Muscle of leg (tissue), 16 donors: ENCODE measurements at places on chromosomes 7 and 10.

GRCh38 chr7:80106498-80107113, 28.0 kb upstream of the GNAI1 start:
- peak; percentile 14 for DNase-seq
- no peak overlapping the region for H3K4me3 ChIP-seq
- H3K27me3 ChIP-seq: no peaks in the 10 kb centered on the region

DNA sequence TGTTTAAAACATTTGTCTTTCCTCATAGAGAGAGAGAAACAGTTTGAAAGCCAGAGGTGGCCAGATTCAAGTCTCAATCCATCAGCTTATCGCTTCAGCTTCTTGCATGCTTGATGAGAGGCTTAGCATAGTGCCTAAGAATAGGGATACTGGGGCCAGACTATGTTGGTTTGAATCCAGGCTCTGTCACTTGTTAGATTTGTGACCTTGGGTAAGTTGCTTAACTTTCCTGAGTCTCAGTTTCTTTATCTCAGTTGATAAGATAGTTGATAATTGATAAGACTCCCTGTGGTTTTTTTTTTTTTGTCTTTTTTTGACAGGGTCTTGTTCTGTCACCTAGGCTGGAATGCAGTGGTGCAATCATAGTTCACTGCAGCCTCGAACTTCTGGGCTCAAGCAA, 12.1 kb upstream of the CDK6 start:
- DNase-seq: no peak
- H3K36me3 ChIP-seq: peaks cover 2% of the 10 kb centered on the region
- H3K4me1 ChIP-seq: peaks cover 2% of the 10 kb centered on the region
- no peak overlapping the region for H3K4me3 ChIP-seq
- no peaks in the 10 kb centered on the region for H3K27me3 ChIP-seq

- peaks cover 51% of the 10 kb centered on the region for H3K36me3 ChIP-seq
- H3K27me3 ChIP-seq: no peaks in the 10 kb centered on the region
- peak overlapping the region; percentile 90 for H3K27ac ChIP-seq
- peak; percentile 82 for DNase-seq
- H3K4me1 ChIP-seq: peaks cover 50% of the 10 kb centered on the region
These were observed 13.1 kb downstream of the PHKG1 start for GRCh38 chr7:56079450-56080185.

GRCh38 chr7:2527505-2528467, 8.2 kb downstream of the LFNG start:
- peaks cover 50% of the 10 kb centered on the region for H3K36me3 ChIP-seq
- H3K27ac ChIP-seq: no peak overlapping the region
- no peak overlapping the region for H3K4me3 ChIP-seq
- no peak for DNase-seq

DNA sequence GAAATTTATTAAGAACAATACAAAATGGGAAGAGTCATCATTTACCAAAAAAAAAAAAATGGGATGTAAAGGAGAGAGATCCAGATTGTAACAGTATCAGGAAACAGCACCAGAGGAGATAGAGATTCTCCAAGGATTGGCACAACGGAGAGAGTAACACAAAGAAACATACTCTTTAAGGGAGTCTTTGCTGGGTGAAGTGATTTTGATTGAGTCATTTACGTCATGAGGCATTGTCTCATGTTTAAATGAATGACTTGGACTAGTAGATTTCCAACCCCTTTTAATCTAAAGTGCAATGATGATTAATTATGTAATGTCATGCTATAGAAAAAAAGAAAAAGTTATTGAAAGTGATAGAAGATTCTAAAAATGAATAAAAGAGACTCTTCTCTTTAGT, 68.8 kb downstream of the ITGB8 start:
- peaks cover 5% of the 10 kb centered on the region for H3K4me1 ChIP-seq
- no peak for DNase-seq
- peaks cover 7% of the 10 kb centered on the region for H3K36me3 ChIP-seq
- no peaks in the 10 kb centered on the region for H3K27me3 ChIP-seq
- H3K4me3 ChIP-seq: no peak overlapping the region

- DNase-seq: peak; percentile 83
- no peak overlapping the region for H3K27ac ChIP-seq
- no peaks in the 10 kb centered on the region for H3K36me3 ChIP-seq
- H3K4me3 ChIP-seq: no peak overlapping the region
- peaks cover 43% of the 10 kb centered on the region for H3K4me1 ChIP-seq
These were observed 3.8 kb upstream of the GRIFIN start for GRCh38 chr7:2480070-2480408.

GRCh38 chr10:48714088-48714487, 29.4 kb downstream of the WDFY4 start:
- no peak overlapping the region for H3K4me3 ChIP-seq
- DNase-seq: no peak
- no peaks in the 10 kb centered on the region for H3K36me3 ChIP-seq
- H3K4me1 ChIP-seq: no peaks in the 10 kb centered on the region
- peaks cover 4% of the 10 kb centered on the region for H3K27me3 ChIP-seq

- no peaks in the 10 kb centered on the region for H3K27me3 ChIP-seq
- H3K27ac ChIP-seq: no peak overlapping the region
- DNase-seq: no peak
- no peak overlapping the region for H3K4me3 ChIP-seq
These were observed 436.1 kb upstream of the FOXK1 start for GRCh38 chr7:4245866-4246470.

DNA sequence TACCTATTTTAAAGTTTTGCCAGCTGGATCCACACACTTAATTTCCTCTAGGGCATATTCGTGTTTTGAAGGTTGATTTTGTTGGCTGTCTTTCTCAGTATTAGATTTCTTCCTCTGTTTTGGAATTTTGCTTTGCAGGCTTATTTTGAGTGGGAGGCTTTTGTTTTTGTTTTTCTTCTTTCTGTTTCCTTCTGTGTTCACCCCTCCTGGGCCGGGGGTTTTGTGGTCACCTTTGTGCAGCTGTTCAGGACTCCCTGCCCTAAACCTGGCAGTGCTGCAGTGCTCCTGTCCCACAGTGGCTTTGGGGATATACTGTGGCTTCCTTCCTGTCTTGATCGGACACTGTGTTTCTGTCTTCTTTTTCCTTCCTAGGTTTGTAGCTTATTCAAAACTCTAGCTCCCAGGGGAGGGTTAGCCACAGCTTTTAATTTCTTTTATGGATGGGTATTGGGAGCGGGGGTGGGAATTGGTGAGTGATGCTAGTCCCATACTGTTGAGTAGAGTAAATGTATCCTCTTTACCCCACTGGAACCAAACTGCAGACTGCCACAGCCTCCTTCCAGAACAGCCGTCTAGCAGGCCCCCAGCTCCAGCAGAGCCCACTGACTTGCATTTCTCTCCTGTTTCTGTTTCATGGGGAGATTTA, 228.7 kb upstream of the FZD8 start:
- no peak overlapping the region for H3K4me3 ChIP-seq
- peak overlapping the region; percentile 49 for H3K27ac ChIP-seq
- DNase-seq: peak; percentile 55
- no peaks in the 10 kb centered on the region for H3K27me3 ChIP-seq
- H3K36me3 ChIP-seq: no peaks in the 10 kb centered on the region
- H3K4me1 ChIP-seq: peaks cover 38% of the 10 kb centered on the region

- H3K27me3 ChIP-seq: no peaks in the 10 kb centered on the region
- no peak overlapping the region for H3K27ac ChIP-seq
- H3K36me3 ChIP-seq: peaks cover 51% of the 10 kb centered on the region
- H3K4me1 ChIP-seq: peaks cover 3% of the 10 kb centered on the region
- H3K4me3 ChIP-seq: no peak overlapping the region
These were observed 36.6 kb downstream of the SBDS start for GRCh38 chr7:66958538-66959350.

- DNase-seq: no peak
- H3K4me1 ChIP-seq: peaks cover 18% of the 10 kb centered on the region
- H3K36me3 ChIP-seq: peaks cover 34% of the 10 kb centered on the region
- no peak overlapping the region for H3K4me3 ChIP-seq
These were observed 3.5 kb downstream of the AIMP2 start for GRCh38 chr7:6012355-6013104.

- DNase-seq: no peak
- no peaks in the 10 kb centered on the region for H3K4me1 ChIP-seq
- peaks cover 3% of the 10 kb centered on the region for H3K27me3 ChIP-seq
- H3K4me3 ChIP-seq: no peak overlapping the region
These were observed 3.9 kb downstream of the PPP1R17 start for GRCh38 chr7:31690935-31691334.

- H3K36me3 ChIP-seq: no peaks in the 10 kb centered on the region
- DNase-seq: peak; percentile 93
- peaks cover 21% of the 10 kb centered on the region for H3K4me1 ChIP-seq
These were observed 13.0 kb upstream of the DLG5 start for GRCh38 chr10:77939561-77940001.

- peak within 1 kb of the TSS; percentile 60 for H3K4me3 ChIP-seq
- H3K36me3 ChIP-seq: peaks cover 2% of the 10 kb centered on the region
- no peaks in the 10 kb centered on the region for H3K27me3 ChIP-seq
- H3K27ac ChIP-seq: peak within 1 kb of the TSS; percentile 89
These were observed at the start of gene MAGI2 for GRCh38 chr7:79453558-79454360. MAGI2 (minus strand) TSS chr7:79453667; CDS start chr7:79453320, 347 bp downstream.

DNA sequence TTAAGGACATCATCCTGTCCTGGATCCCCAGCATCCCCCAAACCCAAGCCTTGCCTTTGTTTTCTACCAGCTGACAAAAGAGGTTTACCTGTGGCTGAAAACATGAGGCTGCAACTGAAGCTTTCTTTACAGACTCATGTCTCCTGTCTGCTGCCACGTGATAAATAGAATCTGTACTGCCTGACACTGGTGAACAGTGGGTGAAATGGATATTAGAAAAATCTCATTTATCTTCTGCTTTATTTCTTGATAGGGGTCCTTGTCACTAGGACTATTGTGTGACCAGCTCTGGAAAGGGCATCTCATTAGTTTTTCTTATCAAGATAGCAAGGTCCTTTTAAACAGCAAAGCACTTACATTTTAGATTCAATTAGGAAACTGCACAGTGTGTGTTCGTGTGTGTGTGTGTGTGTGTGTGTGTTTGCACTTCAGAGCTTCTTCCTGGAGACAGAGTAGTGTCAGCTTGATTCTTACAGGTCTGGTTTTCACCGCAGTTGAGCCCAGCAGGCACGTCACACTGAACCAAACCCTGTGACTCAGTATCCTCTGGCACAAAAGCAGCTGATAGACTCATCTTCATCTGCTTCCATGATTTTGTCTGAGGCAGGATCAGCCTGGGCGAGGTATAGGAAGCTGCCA, 373.5 kb upstream of the CELF2 start:
- DNase-seq: peak; percentile 18
- no peaks in the 10 kb centered on the region for H3K27me3 ChIP-seq
- no peaks in the 10 kb centered on the region for H3K36me3 ChIP-seq
- H3K4me1 ChIP-seq: peaks cover 8% of the 10 kb centered on the region
- H3K27ac ChIP-seq: peak overlapping the region; percentile 53
- no peak overlapping the region for H3K4me3 ChIP-seq

DNA sequence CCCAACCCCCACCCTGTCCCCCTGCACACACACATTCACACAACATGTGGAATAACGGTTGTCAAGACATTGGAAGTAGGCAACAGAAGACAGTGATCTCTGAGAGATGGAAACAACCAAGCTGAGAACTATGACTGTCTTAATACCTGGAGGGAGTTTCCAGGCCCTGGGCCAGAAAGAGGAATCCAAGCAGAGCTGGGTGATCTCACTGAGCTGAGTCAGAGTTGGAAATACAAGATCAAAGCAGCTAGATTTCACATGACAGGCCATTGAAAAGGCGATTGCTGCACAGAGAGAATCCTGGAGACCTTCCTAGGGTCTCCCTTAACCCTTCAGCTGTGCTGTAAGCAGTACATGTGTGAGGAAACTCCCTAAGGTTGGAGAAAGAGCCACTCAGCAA, 165.8 kb upstream of the PRSS1 start:
- H3K27ac ChIP-seq: no peak overlapping the region
- peak; percentile 49 for DNase-seq
- H3K27me3 ChIP-seq: no peaks in the 10 kb centered on the region
- H3K4me3 ChIP-seq: no peak overlapping the region

DNA sequence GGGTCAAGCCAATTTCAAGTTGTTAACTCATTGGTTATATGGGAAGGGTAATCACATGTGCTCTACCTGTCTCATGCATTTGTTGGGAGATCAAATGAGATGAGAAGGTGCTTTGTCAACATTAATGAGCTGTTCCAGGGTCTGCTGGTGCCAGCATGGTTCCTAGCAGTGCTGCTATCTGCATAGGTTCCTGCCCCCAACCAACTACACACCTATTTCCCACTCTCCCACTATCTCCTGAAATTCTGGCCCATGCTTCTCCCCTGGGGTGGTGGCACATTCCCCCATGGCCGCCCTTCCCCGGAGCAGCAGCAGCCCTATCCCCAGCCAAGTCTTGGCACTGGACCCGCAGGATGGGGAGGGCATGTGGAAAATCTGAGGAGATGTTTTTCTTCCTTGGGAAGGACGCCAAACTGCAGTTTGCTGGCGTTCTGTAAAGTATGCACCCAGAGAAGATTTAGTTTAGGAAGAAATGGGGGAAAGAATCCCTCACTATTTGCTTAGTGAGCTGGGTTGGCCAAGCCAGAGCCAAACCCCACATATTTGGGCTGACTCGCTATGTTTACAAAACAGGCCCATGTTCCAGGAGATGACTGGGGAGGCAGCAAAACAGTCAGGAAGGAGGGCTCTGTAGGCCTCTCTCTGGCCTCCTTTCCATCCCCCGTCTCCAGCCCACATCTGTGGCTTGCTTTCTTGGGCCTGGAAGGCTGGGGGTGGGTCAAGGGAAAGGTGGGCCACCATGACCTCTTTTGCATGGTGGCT, 42.5 kb downstream of the PPP1R3C start:
- H3K4me1 ChIP-seq: peaks cover 64% of the 10 kb centered on the region
- no peaks in the 10 kb centered on the region for H3K36me3 ChIP-seq
- H3K27me3 ChIP-seq: no peaks in the 10 kb centered on the region
- DNase-seq: peak; percentile 80
- no peak overlapping the region for H3K4me3 ChIP-seq

GRCh38 chr7:95327356-95327755, 3.0 kb upstream of the PON1 start:
- no peaks in the 10 kb centered on the region for H3K27me3 ChIP-seq
- DNase-seq: no peak
- no peaks in the 10 kb centered on the region for H3K36me3 ChIP-seq
- no peaks in the 10 kb centered on the region for H3K4me1 ChIP-seq
- no peak overlapping the region for H3K27ac ChIP-seq

- H3K27me3 ChIP-seq: no peaks in the 10 kb centered on the region
- H3K27ac ChIP-seq: no peak overlapping the region
- no peaks in the 10 kb centered on the region for H3K4me1 ChIP-seq
These were observed 140.5 kb downstream of the ARL4A start for GRCh38 chr7:12827920-12828319.

DNA sequence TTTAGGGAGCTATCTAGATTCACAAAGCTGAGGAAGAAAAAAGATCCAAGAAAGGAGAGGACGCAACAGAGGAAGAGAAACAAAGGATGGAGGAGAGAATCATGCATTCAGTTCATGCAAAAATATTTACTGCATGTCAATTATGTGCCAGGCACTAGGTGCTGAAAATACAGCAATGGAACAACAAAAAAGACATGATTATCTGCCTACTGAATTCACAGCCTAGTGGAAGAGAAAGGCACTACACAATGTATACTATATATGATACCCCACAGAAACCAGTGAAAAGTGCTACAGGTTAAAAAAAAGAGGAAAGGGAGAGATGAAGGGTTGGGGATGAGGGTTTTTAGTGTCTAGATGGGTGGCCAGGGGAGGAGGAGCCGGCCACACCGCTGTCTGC, 520.4 kb upstream of the CELF2 start:
- no peaks in the 10 kb centered on the region for H3K36me3 ChIP-seq
- no peaks in the 10 kb centered on the region for H3K4me1 ChIP-seq
- no peak overlapping the region for H3K27ac ChIP-seq
- no peak overlapping the region for H3K4me3 ChIP-seq
